ENCODE measurements at places on chromosomes 3 and 15.

DNA sequence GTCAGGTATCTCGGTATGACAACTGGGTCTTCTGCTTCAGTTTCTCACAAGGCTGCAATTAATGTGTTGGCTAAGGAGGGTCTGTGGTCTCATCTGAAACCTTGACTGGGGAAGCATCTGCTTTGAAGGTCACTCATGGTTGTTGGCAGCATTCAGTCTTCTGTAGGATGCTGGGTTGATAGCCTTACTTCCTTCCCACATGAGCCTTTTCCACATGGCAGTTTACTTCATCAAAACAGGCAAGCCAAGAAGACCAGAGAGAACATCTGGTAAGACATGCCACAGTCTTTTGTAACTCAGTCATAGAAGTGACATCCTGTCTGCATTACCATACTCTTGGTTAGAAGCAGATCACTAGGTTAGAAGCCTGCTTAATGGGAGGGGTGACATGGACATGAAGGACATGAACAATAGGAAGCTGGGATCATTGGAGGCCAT, 49.5 kb downstream of the CMC1 start:
- DNase-seq: no peak

DNA sequence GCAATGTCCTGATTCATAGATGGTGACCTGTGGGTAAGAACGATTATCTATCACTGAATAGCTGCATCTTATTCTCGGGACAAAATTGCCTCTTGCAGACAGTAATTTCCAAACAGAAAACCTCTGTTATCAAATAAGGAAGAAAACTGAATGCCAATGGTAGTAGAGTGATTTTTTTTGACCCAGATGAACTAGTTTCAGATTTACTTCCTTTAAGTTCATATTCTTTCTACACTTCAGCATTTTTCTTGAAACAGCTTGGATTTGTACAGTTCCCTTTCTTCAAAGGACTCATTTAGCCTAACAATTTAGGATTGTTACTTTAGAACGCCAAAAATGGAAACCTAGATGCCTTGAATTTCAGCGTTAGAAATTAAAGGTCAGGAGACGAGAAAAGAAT, 14.6 kb downstream of the ETV5 start:
- no peak for DNase-seq

GRCh38 chr15:30929982-30930381, 26.3 kb downstream of the FAN1 start:
- no peak for DNase-seq

DNA sequence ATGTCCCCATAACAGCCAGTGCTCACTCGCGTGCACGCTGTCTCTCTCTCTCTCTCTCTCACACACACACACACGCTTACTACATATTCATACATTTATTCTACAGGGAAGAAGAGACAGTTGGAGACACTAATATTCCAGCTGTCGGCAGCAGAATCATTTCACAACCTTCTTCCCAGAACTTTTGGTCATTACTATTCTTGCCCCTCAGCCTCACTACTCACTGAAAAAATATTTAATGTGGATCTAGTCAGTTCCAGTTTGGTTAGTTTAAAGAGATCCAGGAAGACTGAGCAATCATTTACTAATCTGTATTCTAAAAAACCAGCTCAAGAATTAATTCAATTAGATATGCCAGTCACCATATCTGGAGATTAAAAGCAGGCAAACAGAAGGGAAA, 394.9 kb downstream of the PTPRG start:
- DNase-seq: no peak

GRCh38 chr15:39643727-39644126, 62.8 kb downstream of the THBS1 start:
- DNase-seq: no peak

GRCh38 chr15:93152360-93152759, 63.3 kb upstream of the RGMA start:
- DNase-seq: no peak

GRCh38 chr15:42604894-42605744, 29.7 kb downstream of the STARD9 start:
- peak; percentile 95 for DNase-seq

- DNase-seq: no peak
These were observed 22.3 kb downstream of the CFAP92 start for GRCh38 chr3:128971421-128972100.

- DNase-seq: no peak
These were observed 3.3 kb upstream of the GLB1 start for GRCh38 chr3:33100229-33100628.

DNA sequence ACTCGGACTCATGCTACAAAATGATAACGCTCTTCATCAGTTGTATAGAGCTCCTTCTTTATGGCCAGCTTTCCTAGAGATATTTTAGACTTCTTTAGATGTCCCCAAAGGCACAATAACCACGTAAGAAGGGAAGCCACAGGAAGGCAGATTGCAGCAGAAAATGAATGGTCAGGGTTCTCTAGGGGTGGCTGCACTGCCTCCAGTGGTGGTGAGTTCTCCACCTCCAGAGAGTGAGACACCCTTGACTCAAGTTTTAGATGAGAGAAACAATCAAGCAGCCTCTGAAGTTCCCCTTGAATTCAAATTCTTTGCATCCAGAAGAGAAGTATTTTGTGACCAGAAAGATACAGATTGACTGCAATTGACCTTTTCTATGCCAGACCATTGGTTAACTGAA, 191.5 kb downstream of the TP63 start:
- peak; percentile 13 for DNase-seq

- DNase-seq: no peak
These were observed 9.9 kb downstream of the TRAK1 start for GRCh38 chr3:42101048-42101447.

DNA sequence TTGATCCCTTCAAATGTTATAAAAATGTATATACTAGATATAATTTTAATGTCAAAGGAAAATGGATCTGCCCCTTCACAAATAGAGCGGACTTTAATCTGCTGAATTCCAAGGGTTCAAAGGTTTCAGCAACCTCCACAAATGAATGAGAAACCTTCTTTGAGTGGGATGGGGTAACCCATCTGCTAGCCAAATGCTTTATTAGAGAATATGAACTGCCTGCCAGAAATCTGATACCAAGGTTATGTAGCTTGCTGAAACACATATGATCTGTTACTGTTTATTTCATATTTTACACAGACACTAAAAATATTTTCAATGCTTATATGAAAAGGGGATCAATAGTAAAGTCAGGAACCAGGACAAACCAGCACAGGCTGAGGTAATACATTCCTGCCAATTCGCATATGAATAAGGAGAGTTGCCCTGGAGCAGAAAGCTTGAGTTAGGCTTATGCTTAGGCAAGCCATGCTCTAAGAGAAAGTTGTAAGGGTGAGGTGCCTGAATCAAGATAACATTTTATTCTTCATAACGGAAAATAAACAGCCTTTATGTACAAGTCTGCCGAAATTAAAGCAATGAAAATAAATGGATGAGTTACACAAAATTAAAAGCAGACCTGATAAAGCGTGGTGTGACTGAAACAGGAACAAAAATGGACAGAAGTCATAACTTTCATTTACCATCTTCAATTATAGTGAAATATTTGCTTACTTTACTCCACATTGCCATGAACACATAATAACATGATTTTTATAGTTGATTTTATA, 26.5 kb downstream of the PLOD2 start:
- peak; percentile 59 for DNase-seq

Data from NCI-H524 (cell line).